ENCODE measurements at places on chromosomes 7 and 10.

DNA sequence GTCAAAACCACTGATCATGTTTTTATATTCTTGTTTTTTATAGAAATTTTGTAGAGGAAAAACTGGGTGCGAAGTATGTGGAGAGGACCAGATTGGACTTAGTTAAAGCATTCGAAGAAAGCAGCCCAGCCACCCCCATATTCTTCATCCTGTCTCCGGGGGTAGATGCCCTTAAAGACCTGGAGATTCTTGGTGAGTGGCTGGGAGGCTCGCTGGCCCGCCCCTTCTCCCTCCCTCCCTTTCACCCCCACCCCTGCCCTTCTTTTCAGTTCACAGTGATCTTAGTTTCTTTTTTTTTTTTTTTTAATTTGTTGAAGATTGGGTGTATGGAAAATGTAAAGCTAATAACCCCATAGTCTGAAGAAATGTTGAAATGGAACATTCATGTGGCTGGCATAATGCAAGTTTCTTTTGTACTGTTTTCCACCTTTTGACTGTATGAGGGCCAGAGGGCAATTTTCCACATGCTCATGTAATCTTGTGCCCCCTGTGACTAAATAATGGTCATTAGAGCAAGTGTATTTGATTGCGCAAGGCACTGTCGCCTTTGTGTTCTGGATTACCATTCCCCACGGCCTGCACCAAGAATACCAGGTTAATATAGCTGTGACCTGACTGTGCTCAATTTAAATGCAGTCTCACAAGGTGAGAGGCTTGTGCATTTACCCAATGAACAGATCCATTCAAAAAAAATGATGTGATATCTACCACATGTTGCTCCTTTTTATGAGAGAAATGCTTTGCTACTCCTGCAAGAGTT, 77.7 kb downstream of the CDCA7L start:
- no peak for DNase-seq

GRCh38 chr10:43884501-43885105, 235.9 kb upstream of the ZNF32 start:
- no peak for DNase-seq

DNA sequence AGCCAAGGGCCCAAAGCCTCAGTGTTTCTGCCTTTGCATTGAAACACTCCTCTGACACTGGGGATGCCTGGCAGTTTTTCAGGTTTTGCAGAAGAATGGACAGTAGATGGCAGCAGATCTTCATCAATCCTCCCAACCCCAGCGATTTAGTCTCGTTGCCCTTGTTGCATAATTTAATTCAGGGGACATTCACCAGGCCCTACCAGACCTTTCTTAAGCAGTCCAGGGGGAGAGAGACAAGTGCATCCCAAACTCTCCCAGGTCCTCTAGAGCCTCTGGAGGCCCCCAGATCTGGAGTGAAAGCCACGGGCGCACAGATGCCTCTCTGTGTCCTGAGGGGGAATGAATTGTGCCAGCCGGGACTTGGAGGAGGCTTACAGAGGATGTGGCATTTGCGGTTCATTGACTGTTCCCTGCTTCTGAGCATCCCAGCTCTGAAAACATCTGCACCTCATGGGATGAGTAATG, 29.6 kb downstream of the MINDY4 start:
- DNase-seq = peak; percentile 61

- DNase-seq = peak; percentile 96
These were observed at the start of gene SGPL1 for GRCh38 chr10:70815504-70816219. Gene SGPL1, plus strand, starts transcription at chr10:70815948. Its CDS starts 906 bp downstream, at chr10:70816854.

- peak; percentile 34 for DNase-seq
These were observed 19.3 kb downstream of the PPP2R2D start for GRCh38 chr10:131920151-131920550.

DNA sequence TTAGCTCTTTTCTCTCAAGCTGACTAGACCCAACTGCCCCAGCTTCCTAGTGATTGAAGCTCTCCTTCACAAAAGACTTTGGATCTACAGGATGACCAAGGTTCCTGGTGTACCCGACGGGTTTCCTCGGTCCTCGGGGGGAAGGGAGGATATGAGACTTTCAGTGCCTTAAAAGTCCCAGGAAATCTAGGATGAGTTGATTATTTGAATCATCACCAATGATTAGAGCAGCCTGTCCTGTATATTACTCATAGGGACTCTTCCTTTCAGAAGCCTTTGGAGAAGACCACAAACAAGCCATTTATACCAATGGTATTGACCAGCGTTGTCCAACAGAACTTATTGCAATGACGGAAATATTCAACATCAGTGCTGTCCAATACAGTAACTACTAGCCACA, 6.1 kb upstream of the ACTA2 start:
- DNase-seq = peak; percentile 48

- DNase-seq = no peak
These were observed 38.7 kb upstream of the GSAP start for GRCh38 chr7:77454802-77455201.

- DNase-seq = no peak
These were observed 67.6 kb downstream of the PRKAG2 start for GRCh38 chr7:151809146-151809863.

DNA sequence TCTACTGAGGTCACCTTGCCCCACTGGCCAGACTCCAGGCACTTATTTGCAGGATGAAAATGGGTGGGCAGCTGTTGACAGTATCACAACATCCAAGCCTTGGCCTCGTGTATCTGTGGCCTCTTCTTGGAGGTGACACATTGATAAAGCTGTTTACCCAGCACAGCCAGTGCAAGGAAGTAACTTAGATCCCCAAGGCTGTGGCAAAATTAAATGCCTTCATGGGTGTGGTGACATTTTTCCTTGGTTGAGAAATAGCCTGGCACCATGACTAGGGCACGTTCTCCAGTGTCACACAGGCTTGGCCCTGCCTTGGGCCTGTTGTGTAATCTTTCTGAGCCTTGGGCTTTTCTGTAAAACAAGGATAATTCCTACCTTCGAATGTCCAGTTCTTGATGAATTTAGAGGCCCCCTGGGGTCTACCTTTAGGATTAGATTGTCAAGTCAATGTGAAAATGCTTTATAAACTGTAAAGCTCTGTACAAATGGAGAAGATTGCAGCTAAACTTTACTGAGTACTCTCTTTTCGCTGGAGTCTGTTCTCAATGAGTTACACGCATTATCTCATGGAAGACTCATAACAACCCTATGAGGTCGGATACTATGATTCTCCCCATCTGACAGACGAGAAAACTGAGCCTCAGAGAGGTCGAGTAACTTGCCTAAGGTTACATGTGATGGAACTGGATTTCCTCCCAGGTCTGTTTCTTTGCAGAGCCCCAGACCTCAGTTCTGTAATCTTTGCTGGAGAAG, 46.7 kb upstream of the LOXL4 start:
- peak; percentile 80 for DNase-seq

DNA sequence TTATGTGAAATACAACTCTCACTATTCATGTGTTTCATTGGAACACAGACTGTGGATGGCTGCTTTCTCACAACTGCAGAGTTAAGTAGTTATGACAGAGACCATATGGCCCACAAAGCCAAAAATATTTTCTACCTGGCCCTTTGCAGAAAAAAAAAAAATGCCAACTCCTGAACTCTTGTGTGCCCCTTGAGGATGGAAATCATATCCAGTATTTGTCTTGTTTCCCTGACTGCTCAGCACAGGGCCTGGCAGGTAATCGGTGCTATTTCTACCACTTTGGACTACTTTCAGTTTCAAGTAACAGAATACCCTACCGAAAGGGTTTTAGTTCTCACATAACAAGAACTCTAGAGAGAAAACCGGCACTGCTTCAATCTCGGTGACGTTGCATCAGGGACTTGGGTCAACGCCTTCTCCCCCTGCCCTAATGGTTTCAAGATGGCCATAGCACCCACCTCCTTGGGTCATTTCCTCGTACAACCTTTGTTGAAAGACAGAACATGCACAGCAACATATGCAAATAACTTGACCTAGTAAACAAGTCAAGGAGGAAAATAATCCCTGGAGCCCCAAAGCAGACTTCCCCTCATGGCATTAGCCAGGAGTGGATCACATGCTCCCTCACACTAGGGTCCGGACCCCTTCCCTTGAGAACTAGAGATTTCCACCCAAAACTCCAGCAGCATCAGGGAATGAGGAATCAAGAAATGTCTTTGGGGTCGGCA, 11.8 kb upstream of the GPNMB start:
- DNase-seq = no peak

DNA sequence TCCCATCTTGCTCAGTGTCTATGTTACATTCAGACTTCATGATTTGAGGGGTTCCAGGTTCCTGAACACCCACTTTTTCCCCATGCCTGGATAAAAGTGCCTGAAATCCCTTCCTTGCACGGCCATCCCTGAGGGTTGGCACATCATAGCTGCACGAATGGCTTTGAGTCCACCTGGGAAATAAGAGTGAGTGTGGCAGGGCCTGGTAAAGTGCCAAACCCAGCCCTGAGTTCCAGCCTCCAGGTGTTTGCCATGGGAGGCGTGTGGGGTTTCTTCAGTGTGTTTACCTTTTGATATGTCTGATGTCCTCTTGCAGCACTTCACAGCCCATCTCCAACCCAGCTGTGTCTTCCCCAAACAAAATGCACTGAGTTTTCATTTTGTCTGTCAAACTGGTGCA, 145.7 kb downstream of the PAXIP1 start:
- DNase-seq = no peak

GRCh38 chr10:76291175-76291574, 859.8 kb downstream of the LRMDA start:
- DNase-seq = no peak

GRCh38 chr7:39414224-39415035, 151.8 kb upstream of the YAE1 start:
- peak; percentile 56 for DNase-seq

DNA sequence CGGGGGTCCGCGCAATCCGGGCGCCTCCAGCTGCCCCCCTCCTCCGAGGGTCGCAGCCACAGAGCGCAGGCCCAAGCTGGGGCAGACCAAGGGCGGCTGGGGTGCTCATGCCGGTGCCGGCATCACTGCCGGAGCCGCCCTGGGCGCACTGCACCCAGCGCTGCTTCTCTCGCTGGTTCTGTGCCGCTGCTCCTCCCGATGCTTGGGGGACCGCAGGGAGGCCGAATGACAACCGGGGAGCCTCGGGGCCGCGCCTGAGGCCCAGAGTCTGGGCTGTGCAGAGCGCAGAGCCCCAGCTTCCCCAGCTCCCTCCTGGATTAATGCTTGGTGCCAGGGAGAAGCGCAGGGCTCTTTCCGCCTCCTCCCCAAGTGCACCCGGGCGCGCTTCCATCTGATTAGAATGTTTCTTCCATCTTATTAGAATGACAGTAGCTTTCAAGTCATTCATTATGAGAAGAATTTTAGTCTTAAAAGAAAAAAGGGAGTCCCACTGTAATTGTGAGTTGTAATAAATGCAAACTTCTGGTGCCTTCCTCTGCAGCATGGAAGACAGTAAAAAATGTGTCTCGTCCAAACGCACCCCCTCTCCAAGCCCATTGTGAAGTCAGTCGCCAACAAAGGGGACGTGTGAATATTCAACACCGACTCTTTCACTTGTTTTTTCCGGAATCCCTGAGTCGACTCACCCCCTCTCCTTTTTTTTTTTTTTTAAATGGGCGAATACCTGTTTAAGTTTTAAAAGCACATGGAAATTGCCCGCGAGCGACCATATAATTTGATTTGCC, 19.5 kb upstream of the PTF1A start:
- DNase-seq = no peak

DNA sequence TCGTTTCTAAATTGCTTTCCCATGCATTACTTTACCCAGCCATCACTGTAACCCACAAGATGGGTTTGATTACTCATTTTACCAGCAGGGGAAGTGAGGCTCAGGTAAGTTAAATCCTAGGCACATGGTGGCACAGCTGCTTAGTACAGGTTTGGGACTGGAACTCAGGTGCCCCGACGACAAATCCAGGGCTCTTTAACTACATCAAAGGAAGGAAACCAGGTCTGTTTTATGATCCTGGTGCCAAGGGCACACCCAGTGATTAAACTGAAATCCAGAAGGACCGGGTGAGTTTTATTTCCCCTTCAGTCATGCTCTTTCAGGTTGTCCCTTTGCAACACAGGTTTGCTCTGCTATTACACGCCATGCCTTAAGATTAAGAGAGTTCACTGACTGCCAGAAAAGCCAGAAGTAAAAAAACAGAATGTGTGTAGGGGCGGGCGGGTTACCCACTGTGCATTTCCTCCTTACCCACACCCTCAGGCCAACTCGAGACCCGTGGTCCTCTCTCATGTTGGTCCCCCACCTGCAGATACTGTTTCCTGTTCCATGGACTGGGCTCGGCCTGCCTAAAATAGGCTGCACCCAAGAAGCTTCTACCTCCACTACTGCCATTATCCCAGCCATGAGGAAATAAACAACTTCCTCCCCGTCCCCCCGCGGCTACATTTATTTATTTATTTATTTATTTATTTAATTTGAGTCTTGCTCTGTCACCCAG, 55.1 kb upstream of the KDM7A start:
- DNase-seq = peak; percentile 42

- DNase-seq = no peak
These were observed 43.6 kb downstream of the KLHDC10 start for GRCh38 chr7:130113887-130114286.

GRCh38 chr7:14839307-14839706, 63.2 kb downstream of the DGKB start:
- DNase-seq = no peak

DNA sequence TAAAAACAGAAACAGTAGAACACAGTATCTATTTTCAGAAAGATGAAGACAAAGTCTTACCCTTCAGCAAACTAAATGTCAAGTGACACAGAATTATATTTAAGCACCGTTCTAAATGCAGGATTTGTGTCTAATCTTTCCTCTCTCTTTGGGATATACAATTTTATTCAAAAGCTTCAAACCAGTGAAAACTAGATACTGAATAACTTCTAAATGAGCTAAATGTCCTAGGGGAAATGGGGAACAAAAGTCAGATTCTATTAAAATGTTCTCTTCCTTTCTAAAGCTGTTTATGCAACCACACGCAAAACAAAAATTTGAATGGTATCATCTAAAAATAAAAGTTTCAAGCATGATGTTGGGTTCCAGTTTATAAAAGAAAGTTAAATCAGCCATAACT, 136.4 kb upstream of the AOAH start:
- no peak for DNase-seq

Measured in suppressor macrophage treated with lipopolysaccharide for 1 hour (primary cell).